A549 treated with AZD2906 at 1 μM for 4 hours (cell line): ENCODE measurements at places on chromosomes 7 and 10. TPM values are rescaled to one million over a fixed set of nuclear protein-coding genes. Genes with fewer than 3 reads are reported as not detected.

Gene LIPJ
- total RNA-seq: not detected in 5 replicates

Gene TMUB1
- total RNA-seq: 36.0 to 59.2 TPM (median 58.8 TPM) in 5 replicates

Gene NPC1L1
- 0.06 to 0.09 TPM (median 0.08 TPM) in 5 replicates for total RNA-seq

Gene POU6F2
- total RNA-seq: not detected in 5 replicates

Gene MEIG1
- total RNA-seq: 0.43 to 0.83 TPM (median 0.63 TPM) in 5 replicates

Gene GPC2
- 0.34 to 1.1 TPM (median 0.66 TPM) in 5 replicates for total RNA-seq

Gene PRTFDC1
- 15.3 to 19.8 TPM (median 16.4 TPM) in 5 replicates for total RNA-seq

Gene SLC18A3
- not detected in 5 replicates for total RNA-seq

Gene CFAP46
- total RNA-seq: 1.0 to 1.6 TPM (median 1.4 TPM) in 5 replicates

Gene C10orf62
- total RNA-seq: 0.08 to 0.17 TPM (median 0.09 TPM) in 5 replicates

Gene IFIT3
- total RNA-seq: 3.2 to 5.4 TPM (median 3.8 TPM) in 5 replicates

Gene SPDYE5
- not detected in 5 replicates for total RNA-seq

Gene PDSS1
- total RNA-seq: 12.9 to 15.5 TPM (median 14.4 TPM) in 5 replicates

Gene FOXI2
- not detected in 5 replicates for total RNA-seq

Gene INTS1
- total RNA-seq: 43.9 to 56.5 TPM (median 51.4 TPM) in 5 replicates

Gene CTTNBP2
- 0.21 to 0.61 TPM (median 0.26 TPM) in 5 replicates for total RNA-seq

Gene LAMB4
- total RNA-seq: 0.06 to 0.39 TPM (median 0.17 TPM) in 5 replicates

Gene PLEKHS1
- total RNA-seq: 0.02 to 0.06 TPM (median 0.03 TPM) in 4 of 5 replicates, not detected in the other

Gene SORCS3
- total RNA-seq: not detected in 5 replicates

Gene CPEB3
- total RNA-seq: 0.30 to 0.46 TPM (median 0.42 TPM) in 5 replicates

Gene SPDYE9
- total RNA-seq: not detected in 5 replicates

Gene SLIT1
- 0.02 to 0.10 TPM (median 0.07 TPM) in 5 replicates for total RNA-seq

Gene PNLIP
- 0.13 to 0.28 TPM (median 0.14 TPM) in 4 of 5 replicates, not detected in the other for total RNA-seq

Gene FAM180A
- 0.05 TPM in 2 of 5 replicates, not detected in the others for total RNA-seq

Gene MLXIPL
- total RNA-seq: 0.60 to 1.3 TPM (median 1.1 TPM) in 5 replicates

Gene LIPN
- total RNA-seq: not detected in 5 replicates

Gene EN2
- 0.56 to 0.94 TPM (median 0.92 TPM) in 5 replicates for total RNA-seq

Gene SRRM3
- 8.0 to 13.5 TPM (median 12.1 TPM) in 5 replicates for total RNA-seq

Gene STOX1
- 0.56 to 0.83 TPM (median 0.61 TPM) in 5 replicates for total RNA-seq

Gene SPDYE17
- total RNA-seq: not detected in 5 replicates

Gene CACNB2
- 0.06 TPM in 1 of 5 replicates, not detected in the others for total RNA-seq

Gene RNF148
- not detected in 5 replicates for total RNA-seq

Gene STAG3
- 0.14 to 0.42 TPM (median 0.18 TPM) in 5 replicates for total RNA-seq

Gene PTN
- not detected in 5 replicates for total RNA-seq
